Stimulated activated CD8-positive, alpha-beta memory T cell treated with anti-CD3 and anti-CD28 coated beads, Interleukin-15, amount 100 ng/mL, for 4 hours (primary cell): ENCODE measurements at places on chromosomes 4 and X.

DNA sequence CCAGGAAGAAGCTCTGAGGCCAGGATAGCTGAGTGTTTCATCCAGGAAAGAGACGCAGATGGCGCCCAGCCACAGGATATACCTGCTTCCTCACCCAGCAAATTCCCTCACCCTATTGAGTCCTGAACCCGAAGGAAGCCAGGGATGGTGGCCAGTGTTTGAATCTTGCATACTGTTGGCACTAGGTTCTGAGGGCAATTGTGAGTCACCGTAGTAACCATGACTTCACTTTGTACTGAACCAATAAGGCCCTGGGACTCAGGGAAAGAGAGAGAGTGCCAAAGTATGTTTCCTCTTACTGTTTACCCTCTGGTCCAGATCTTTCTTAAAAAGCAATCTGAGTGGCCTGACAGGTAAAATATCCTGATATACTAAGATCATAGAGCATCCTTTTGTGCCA lies 25.6 kb upstream of the SMIM10L2A start:
- no peak for DNase-seq

- no peak for DNase-seq
Observed at GRCh38 chr4:181671672-181672071, 571.5 kb upstream of the TENM3 start.

DNA sequence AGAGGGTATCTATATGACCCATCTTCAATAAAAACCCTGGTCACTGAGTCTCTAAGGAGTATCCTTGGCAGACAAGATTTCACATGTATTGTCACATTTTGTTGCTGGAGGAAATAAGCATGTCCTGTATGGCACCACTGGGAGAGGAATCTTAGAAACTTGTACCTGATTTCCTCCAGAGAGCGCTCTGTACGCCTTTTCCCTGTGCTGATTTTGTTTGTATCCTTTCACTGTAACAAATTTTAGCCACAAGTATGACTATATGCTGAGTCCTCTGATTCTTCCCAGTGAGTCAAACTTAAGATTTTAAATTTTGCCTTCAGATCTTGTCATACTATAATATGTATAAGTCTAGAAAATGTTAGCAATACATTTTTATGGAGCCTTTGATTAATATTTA lies 102.8 kb downstream of the ITIH6 start:
- no peak for DNase-seq

- DNase-seq = no peak
Observed at GRCh38 chr4:4995103-4995907, 24.0 kb downstream of the CYTL1 start.

GRCh38 chr4:17045866-17046265 lies 147.4 kb upstream of the LDB2 start:
- no peak for DNase-seq

GRCh38 chr4:14916554-14917297 lies 85.6 kb upstream of the CPEB2 start:
- no peak for DNase-seq

GRCh38 chrX:140157143-140157542 lies 191.8 kb upstream of the CXorf66 start:
- DNase-seq = no peak

DNA sequence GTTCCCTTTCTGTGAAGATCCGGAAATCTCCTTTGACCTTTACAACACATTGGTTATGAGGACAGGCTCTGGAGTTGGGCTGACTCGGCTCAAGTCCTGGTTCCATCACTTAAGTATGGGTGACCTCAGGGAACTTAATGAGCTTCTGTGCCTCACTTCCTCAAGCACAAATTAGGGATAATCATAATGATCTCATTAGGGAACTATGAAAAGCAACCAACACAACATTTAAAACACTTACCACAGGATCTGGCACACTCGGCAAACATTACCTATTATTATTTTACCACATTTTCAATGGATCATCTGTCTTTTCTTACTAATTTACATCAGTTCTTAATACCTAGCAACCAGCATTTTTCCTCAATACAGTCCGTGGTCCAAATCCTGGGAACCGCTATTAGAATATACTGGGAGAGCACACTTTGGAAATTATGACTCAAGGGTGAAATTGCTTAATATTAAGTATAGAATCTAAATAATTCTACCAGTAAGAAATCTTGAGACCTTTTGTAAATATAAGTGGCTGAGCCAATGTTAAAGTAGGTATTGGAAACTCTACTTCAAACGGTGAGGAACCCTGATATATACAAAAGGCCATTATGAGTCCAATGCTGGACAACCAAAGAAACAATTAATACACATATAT lies 19.6 kb downstream of the ADGRA3 start:
- no peak for DNase-seq

DNA sequence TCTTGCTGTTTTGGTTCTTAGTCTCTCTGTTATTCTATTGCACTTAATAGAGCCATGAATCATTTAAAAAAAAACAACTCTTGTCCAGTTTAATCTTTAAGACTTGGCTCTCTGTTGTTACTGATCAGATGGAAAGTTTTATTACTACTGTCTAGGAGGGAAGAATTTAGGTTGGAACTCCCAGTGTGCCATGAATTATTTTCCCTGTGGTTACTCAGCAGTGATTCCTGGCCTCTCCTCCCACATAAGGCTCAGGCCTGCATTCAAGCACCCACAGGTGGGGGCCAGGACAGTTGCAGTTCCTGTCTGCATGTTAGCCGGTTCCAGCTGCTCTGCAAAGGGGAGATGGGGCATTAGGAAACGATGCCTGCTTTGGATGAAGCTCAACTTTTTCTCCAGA lies 29.8 kb upstream of the ESX1 start:
- DNase-seq = no peak

DNA sequence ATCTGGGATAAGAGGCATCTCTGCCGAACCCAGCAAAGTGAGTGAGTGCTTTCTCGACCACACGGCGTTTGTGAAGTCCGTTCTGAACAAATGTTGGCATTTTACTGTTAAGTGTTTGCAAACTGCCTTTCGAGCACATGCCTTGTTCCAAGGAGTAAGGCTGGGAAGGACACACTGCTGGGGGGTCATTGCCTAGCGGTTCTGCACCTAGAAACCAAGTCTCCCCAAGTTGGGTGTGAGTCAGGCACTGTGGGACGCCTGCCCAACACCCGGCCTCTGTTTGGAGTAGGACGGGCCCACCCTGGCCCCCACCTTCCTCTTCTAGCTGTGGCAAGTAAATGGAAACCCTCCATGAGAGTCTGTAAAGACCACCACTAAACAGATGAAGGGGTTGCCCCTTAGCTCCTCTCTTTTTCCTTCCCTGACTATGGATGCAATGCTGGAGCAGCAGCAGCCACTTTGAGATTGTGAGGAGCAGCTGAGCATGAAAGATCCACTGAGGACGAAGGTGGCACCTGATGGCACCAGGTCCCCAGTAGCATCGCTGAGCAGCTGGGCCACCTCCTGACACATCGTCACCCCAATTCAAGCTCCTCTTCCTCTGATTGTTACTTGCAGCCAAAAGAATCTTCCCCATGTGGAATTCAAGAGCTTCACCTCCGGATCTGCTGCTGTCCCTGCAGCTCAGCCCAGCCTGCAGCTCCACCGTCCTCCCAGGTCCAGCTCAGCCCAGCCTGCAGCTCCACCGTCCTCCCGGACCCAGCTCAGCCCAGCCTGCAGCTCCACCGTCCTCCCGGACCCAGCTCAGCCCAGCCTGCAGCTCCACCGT lies 6.3 kb downstream of the CPLX1 start:
- no peak for DNase-seq

- no peak for DNase-seq
Observed at GRCh38 chrX:13689741-13690211, 848 bp downstream of the RAB9A start.

DNA sequence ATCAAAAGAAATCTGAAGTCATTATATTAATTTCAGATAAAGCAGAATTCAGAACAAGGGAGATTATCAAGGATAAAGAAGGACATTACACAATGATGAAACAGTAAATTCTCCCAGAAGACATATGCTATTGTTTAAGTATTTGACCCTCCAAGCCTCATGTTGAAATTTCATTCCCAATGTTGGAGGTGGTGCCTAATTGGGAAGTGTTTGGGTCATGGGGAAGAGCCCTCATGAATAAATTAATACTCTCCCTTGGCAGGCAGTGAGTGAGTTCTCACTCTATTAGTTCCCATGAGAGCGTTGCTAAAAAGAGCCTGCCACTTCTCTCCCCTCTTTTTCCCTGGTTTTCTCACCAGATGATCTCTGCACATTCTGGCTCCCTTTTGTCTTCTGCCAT lies 249.9 kb upstream of the GRIA3 start:
- DNase-seq = no peak

DNA sequence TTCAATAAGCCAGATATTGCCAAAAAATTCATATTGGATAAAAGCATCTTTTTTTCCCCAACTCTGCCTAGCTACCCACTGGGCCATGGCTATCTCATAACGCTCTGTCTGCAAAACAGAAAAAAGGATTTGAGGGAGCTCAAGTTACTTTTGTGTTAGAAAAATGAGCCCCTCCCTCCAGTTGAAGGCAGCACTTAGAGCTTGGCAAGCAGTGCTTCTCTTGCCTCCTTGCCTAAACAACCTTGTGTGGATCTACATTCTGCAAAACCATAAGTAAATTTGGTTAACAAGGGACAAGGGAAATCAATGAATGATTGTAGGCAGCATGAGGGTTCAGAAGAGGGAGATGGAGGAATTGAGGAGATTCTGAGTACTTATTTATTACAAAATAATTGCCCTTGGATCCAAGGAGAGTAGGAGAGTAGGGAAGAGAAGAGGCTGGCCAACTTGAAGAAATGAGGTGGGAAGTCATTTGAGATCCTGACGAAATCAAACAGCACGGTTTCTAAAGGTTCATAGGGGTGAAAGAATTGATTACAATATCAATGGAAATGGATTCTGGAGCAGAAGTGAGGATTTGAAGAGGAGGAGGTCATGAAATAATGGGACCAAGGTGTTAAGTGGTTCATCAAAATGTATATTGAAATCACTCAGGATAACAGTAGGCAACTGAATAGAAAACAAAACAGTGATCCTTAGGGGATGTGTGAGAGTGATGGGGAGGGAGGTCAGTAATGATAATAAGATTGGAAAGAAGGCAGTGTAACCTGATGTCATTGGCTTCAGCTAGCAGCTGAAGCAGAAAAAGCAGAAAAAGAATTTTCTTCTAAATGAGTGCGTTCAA lies 434.8 kb upstream of the IGFBP7 start:
- DNase-seq = no peak

- no peak for DNase-seq
Observed at GRCh38 chr4:176376032-176376614, 56.4 kb downstream of the SPCS3 start.

DNA sequence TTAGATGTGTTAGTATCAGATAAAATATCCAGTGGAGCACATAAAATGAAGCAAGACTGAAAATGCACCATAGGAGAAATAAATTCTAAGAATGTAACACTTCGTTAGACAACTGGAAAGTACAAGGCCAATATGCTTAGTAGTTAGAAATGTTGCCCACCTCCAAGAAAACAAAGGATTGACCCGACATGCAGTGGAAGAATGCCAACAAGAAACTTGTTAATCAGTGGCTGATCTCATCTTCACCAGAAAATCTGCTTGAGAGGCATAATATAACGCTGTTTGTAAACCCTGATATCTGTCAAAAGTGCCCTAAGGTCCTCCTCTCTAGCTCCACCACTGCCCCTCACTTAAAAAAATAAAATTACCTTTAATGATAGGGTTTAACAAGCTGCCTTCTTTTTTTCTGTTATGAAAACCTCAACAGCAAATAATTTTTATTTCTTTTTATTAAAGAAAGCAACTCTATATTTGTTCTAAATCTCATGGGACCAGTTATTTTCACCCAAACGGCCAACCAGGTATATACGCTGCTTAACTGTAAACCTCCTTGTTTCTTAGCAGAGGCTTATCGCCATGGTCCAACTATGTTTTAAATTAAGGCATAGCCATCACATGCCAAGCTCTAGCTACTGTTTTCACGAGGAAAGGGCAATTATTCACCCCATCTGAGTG lies 1.8 kb downstream of the RASGEF1B start:
- no peak for DNase-seq

- DNase-seq = no peak
Observed at GRCh38 chr4:172173206-172173605, 360.0 kb downstream of the GALNTL6 start.

- DNase-seq = no peak
Observed at GRCh38 chr4:77593993-77594392, 11.6 kb upstream of the CXCL13 start.

GRCh38 chr4:121597346-121597934 lies 99.3 kb downstream of the ANXA5 start:
- no peak for DNase-seq

DNA sequence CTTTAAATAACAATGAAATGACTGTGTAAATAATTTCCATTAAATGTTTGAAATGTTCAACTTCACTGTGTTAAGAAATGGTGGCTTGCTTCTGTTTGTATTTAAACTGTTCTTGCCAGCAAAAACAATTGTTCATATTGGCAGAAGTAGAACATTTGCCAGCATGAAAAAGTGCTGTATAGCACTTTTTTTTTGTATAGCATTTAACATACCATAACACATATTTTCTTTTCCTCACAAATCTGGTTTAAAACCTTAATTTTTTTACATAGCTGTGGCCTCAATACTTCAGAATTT lies 94.1 kb downstream of the COX18 start:
- no peak for DNase-seq

DNA sequence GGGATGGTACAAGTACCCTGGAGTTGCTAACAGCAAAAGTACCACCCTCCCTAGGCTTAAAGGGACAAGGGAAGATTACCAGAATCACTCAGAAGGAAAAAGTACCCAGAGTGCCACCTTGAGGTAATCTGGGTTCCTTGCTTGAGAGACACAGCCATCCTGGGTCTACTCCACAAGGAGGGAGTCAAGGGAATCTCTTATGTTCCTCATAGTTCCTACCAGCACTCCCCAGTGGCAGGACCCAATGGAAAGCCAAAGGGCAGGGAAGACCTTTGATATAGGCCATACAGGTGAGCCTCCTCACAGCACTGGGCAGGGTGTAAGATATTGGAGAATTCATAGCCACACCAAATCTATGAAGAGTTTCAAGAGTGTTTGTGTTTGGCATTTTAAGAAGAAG lies 5.7 kb downstream of the IL2 start:
- DNase-seq = peak; percentile 10

- no peak for DNase-seq
Observed at GRCh38 chr4:141035920-141036319, 97.3 kb downstream of the RNF150 start.

GRCh38 chr4:60780874-60781273 lies 419.3 kb upstream of the ADGRL3 start:
- DNase-seq = no peak

DNA sequence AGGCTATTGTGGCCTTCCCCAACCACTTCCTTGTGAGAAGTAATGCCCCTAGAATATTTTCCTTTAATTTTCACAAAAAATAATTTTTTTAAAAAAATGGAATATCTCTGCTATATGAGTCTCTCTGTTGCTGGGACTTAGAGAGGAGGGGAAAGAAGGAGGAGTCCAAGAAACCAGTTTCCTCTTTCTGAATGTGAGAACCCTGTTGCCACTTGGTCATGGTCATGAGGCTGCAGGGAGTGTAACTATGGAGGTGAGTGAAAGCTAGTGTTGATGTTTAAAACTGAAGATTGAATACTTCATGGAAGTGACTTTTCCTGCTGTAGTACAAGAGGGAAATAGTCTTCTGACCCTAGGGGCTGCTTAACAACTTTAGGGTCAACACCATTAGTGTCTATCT lies 20.4 kb downstream of the KIAA1210 start:
- DNase-seq = no peak
